ENCODE measurements at places on chromosomes 1 and 21. TPM values are rescaled to one million over a fixed set of nuclear protein-coding genes. Genes with fewer than 3 reads are reported as not detected.

DNA sequence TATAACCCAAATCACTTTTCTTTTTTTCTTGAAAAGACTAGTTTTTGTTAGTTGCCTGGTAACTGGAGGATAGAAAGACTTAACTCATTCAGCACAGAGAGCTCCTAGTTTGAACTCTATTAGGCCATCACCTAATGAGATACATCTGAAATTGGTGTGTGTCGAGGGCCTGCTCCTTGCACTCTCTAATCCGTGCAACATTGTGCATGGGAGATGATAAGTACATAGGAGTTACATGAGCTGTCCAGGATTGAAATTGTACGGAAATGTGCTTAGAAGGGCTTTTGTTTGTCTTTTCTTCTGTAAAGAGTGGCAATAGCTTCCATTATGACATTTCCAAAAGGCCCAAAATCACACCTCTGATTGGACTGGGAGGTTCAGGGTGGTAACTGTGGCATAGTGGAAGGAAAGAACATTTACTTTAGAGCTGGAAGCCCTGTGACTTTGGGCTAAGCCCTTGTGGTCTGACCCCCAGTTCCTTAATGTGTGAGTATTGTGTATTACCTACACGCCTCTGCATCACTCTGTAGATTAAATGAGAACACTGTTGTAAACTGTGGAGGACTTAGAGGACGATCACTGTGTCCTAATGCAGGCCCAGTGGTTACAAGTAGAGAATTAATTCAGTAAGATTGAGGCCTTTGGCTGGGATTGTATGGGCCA is 71.2 kb downstream of the FGGY start:
- DNase-seq = no peak

DNA sequence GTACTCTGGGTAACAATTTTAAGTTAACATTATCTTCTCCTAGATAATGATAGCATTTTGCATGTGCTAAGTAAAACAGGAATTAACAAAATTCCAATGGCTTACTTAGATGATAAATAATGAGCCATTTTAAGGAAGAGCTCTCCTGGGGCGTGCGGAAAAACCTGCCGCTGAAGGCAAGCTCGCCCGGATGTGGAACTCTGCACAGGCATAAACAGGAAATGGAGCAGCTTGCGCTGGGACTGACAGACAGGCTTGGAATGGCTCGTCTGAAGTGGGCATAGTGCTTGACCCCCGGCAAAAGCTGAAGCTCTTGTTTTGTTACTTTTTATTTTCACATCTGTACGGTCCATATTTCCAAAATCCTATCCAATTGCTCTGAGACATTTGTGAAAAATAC is 169.2 kb downstream of the ZNF281 start:
- no peak for DNase-seq

- no peak for DNase-seq
These were observed 131.0 kb downstream of the TGFBR3 start for GRCh38 chr1:91754816-91755580.

DNA sequence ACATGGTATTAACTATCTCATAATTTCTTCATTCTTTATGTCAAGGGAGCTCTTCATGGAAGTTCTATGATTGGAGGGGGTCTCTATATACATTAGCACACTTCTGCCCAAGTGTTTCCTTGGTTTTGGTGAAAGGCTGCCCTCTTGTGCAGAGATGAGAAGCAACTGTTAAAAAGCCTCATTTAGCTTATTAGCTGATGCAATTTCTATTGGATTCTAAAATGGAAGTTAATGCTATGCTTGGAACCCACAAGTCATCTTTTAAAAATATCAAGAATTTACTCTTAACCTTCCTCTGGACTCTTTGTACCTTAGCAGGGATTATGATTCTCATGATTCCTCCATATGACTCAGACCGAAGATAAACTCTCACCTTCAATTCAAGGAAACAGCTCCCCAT is 328.9 kb downstream of the PTBP2 start:
- DNase-seq = peak; percentile 4

ELAPOR1 gene
- under 0.01 TPM for total RNA-seq

Measured in bronchial epithelial cell (primary cell).